ENCODE measurements at places on chromosomes 7 and 10. TPM values are rescaled to one million over a fixed set of nuclear protein-coding genes. Genes with fewer than 3 reads are reported as not detected.

- no peak for DNase-seq
Measured at GRCh38 chr7:150755473-150756099, 18.4 kb downstream of the GIMAP5 start.

DNA sequence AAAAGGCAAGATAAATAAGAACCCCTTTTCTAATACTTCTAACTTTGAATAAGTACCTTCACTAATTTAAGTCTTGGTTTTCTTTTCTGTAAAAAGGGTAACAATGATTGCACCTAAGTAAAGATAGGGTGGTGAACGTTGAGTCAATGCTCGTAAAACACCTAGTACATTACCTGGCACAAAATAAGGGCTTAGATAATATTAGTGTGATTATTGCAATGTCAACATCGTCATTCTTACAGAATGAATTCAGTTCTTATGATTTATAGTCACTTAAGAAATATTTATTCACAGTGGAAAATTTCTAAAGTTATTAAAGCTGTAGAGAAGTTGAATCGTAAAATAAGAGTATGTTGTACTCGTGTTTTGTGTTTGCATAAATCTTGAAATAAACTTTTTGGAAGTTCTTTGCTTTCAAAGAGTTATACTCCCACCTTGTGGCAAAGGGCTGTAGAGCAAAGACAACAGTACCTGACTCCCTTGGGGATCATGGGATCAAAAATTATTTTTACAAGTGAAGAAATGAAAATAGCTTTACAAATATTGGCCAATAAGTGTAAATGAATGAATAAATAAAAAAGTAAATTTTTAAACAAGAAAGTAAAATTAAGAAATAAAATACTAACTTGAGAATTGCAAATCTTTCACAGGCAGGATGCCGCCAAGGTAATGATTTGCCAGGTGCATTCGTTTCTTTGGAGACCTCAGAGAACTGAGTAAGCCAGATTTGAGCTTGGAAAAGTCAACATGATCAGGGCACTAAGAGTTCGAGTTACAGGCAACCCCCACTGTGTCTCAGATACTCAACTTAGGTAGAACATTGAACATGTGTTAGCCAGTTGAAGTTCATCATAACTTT lies 285.8 kb upstream of the CACNA2D1 start:
- no peak for DNase-seq

GRCh38 chr10:78787125-78787524 lies 281.6 kb upstream of the ZMIZ1 start:
- DNase-seq: no peak

GRCh38 chr10:24272374-24272773 lies 63.4 kb downstream of the KIAA1217 start:
- no peak for DNase-seq

DNA sequence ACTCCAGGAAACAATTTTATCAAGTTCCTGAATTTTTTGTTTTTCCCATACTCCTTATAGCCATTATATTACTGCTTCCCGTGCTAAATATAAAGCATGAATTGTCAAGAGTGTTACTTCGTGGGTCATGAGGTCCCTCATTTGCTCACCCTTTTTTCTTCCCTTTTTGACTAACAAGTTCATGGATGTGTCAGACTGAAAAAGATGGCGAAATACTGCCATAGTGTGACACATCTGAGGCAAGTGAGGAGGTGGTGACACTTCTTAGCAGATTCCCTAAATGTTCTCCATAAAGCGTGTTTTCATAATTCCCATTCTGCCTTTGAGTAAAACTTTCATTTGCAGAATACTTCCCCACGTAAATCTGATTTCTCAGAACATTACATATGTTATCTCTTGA lies 269.6 kb upstream of the FZD1 start:
- no peak for DNase-seq

GRCh38 chr7:157969995-157970394 lies 617.6 kb downstream of the PTPRN2 start:
- DNase-seq: no peak

GRCh38 chr7:157358041-157358752 lies 21.4 kb downstream of the DNAJB6 start:
- DNase-seq: no peak

DNA sequence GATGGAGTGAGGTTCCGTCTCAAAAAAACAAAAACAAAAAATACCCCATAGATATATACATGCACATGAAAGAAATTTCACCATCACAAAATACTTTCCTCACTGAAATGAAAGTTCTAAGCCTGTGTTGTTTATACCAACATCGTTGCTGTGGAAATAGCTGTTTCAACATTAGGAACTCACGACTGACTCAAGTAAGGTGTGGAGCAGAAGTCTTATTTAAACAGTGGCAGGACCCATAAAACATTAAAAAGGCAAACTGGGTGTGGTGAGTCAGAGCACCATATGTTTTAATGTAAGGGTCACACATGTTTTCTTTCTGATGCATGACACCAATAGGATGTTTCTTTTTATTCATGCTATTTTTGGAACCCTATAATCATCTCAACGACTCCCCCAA lies 48.3 kb downstream of the BAIAP2L1 start:
- no peak for DNase-seq

GRCh38 chr10:110617425-110618229 lies 26.5 kb upstream of the RBM20 start:
- DNase-seq: peak; percentile 66

DNA sequence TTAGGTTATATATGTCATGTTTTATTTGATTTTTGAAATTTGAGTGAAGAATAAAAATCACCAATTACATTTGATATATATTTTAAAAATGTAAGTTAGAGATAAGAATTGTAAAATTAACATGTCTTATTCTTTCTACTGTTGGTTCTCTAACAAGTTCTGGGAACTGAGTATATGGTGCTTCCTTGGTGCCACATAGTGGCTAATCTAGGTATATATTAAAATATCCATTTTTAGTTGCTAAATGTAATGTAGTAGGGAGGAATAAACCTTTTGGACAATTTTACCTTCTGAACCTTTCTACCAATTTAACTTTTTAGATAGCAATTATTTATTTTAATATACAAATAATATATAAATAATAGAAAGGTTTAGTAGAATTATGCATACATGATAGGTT lies 17.5 kb downstream of the CFAP69 start:
- DNase-seq: no peak

DNA sequence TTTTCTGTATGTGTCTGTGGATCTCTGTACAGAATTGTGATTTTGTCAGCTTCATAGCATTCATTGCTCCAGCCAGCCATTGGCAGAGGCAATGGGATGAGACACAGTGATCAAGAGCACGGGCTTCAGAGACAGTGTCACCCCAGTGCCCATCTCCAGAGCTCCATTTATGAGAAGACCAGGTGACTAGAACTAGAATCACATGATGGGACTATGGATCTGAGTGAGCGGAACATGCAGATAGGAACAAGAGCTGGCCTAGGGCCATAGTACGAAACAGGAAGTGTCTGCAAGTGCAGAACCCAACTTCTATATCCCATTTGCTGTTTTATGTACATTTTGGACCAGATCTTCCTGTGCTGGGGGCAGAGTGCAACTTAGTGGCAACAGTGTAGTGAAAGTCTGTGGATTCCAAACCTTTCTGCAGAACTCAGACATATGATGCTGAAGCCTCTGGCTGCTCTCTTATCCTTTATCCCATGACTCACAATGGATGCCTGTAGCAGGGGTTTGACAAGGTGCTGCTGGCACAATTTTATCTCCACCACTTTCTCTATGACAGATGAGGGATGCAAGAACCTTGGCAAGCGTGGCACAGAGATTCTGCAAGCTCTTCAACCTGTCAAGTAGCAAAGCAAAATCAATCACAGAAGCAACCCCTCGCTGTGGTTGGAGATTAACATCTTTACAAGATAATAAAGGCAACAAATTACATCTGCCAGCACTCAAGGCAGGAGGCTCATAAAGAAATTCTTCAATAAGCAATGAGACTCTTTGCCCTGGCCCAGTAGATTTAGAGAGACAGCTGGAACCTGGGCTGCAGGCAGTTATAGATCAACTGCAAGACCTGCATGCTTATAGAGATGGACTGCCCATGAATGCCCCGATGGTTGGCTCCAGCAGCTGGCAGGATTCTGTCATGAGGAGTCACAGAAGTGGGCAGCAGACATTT lies 681.3 kb downstream of the TNS3 start:
- DNase-seq: peak; percentile 34

DNA sequence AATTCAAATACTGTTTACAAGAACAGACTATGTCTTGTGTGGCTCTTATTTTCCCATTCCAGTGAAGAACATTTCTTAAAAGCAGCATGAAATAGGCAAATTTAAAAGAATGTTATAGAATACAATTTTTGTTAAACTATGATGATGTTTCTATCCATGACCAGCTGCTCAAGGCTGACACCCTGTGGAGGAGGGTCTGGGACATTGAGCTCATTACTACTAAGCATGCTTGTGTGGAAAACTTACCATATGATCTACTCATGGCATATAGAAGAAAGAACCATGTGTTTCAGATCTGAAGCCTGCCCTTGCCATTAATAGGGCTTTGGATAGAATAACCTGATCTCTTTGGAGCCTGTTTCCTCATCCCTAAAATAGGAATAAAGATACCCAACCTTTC lies 125.0 kb downstream of the FOXP2 start:
- no peak for DNase-seq

GRCh38 chr10:24947304-24948097 lies 4.9 kb downstream of the PRTFDC1 start:
- DNase-seq: no peak

DNA sequence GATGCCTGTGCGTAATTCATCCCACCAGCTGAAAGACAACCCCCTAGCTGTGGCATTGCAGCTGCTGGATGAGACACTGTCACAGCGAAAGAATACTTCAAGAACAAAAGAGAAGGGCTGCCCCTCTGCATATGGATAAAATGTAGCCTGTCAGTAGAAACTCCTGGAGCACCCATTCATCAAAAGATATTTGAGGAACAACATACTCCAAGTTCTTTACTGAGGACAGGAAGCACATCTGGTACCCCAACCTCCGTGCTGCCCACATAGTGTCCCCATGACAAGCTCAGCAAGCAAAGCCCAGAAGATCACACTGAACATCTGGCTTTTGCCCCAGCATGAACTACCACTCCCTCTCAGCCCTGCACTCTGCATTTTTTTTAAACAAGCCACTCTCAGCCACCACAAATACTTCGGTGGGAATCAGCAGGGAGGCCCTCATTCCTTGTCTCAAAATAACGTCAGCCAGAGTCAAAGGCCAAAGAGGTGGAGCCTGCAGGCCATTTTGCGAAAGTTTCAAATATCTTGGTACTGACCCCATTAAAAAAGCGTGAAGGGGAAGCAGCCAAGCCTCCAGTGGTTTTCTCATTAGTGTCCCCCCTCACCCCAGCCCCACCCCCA lies 1.7 kb downstream of the CREB3L2 start:
- no peak for DNase-seq

DNA sequence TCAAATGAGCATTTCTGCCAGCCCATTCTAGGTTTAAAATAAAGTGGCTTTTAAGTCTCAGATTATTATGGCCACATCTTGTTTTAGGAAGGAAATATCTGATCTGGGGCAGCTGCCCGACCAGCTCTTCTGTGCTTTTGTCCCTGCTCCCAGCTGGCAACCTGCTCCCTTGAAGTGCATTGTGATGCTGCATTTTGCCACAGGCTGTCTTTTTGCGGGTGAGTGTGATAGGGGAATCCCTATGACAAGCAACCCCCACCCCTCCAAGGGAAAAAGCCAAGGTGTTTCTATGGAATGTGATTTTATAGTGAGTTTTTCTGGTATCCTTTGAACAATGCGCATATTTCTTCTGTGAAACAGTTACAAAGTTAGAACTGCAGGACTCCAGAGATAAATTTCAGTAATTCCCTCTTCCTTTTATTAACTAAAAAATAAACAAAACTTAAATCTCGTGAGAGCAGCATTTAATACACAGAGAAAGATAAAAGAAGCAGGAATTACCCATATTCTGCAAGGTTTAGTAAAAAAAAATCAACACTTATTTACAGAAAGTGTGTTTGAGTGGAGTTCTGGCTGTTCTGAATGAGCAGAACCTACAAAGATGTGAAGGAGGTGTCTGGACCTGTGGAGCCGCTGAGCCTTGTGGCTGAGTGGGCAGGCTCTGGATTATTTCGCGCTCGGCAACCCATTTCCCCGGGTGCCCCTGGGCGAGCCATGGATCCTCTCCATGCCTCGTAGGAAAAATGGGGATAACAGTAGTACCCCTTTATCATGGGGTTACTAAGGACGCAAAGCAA lies 10.1 kb upstream of the HPS1 start:
- no peak for DNase-seq

DNA sequence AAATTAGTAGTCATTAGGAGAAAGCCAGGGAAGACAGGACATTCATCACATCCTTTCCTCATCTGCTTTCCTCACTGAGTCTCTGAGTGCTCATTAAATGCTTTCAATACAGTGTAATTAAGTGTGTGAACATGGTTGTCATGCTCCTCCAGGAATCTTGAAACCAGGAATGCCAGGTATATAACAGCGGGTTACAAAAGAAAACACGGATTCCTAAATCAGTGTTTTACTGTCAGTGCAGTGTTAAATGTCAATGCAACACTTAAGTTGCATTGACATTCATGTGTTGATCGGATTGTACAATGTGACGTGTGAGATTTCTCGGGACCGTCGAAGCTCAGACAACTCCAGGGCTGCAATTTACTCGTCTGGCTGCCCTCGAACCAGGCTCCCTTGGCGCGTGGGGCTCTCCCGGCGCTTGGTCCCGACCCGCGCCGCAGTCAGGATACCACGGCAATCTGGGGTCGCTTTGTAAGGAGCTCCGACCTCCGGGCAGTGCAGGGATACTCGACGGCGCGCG lies 455 bp upstream of the SPAG6 start:
- no peak for DNase-seq

DNA sequence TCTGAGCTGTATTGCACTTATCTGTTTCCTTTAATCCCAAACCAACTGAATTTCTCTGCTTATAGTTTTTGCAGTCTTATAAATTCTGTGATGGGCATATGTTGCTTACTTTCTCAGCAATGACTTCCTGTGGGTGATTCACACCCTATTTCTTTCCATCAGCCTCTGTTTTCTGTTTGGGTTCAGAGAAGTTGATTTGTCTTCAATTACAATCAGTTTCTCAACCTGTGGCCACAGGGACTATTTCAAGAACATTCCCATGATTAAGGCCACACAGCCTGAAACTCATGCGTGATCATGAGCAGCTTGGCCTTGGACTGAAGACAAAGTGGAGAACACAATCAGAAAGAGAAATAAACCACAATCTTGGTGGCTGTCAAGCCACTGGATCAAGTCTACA lies 1174.6 kb upstream of the C7orf33 start:
- no peak for DNase-seq

Gene FXYD4
- total RNA-seq: not detected

Gene KIAA1217
- 45.0 TPM for total RNA-seq

Gene GUSB
- 18.3 TPM for total RNA-seq

Gene FKBP6
- not detected for total RNA-seq

Gene FAM107B
- total RNA-seq: 4.2 TPM

Gene HMX3
- total RNA-seq: not detected

Gene TWIST1
- total RNA-seq: 1.6 TPM

Gene TRIL
- 2.3 TPM for total RNA-seq

Gene STN1
- 30.1 TPM for total RNA-seq

Data from Right ventricle myocardium inferior (tissue), 1 donor.